ENCODE measurements at places on chromosomes 3 and 15.

GRCh38 chr15:55846116-55846707 lies 103.3 kb upstream of the PRTG start:
- peak; percentile 61 for DNase-seq

- no peak for DNase-seq
Measured at GRCh38 chr3:33430571-33430970, 9.6 kb downstream of the UBP1 start.

DNA sequence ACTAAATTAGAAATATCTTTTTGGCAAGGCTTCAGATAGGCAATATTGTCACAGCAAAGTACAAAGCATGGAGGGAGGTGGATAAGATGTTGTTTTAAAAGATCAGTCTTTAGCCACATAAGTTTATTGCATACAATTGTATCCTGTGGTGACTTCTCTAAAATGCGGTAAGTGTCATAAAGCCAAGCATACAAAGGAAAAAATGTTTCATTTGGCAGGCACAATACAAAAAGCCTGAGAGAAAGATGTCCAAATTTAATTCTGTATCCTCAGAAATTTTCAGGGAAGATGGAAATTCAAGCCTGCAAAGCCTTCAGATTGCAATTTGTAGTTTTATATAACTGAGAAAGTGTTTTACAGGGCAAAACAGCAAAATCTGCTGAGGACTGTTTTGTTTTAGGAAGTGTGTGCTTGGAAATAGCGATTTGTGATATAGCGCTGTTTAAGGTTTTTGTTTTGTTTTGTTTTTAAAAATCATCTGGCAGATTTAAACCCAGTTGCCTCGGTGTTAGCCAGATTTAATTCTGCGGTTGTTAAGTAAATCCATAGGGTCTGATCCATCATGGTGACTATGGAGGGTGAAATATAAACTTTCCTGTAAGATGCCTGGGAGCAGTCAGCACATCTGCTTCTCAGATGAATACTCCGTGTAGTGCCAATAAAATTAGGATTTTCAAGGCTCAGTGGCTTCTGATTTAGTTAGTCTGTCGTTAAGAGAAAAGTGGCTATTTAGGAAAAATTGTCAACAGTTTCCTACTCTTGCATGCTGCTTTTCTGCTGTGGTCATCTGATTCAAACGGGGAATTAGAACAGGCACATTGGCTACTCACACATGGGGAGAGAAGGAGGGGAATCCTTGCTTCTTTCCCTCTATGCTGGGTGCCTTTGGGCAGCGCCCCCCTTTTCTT lies 8.0 kb downstream of the KAT2B start:
- DNase-seq, result no peak

DNA sequence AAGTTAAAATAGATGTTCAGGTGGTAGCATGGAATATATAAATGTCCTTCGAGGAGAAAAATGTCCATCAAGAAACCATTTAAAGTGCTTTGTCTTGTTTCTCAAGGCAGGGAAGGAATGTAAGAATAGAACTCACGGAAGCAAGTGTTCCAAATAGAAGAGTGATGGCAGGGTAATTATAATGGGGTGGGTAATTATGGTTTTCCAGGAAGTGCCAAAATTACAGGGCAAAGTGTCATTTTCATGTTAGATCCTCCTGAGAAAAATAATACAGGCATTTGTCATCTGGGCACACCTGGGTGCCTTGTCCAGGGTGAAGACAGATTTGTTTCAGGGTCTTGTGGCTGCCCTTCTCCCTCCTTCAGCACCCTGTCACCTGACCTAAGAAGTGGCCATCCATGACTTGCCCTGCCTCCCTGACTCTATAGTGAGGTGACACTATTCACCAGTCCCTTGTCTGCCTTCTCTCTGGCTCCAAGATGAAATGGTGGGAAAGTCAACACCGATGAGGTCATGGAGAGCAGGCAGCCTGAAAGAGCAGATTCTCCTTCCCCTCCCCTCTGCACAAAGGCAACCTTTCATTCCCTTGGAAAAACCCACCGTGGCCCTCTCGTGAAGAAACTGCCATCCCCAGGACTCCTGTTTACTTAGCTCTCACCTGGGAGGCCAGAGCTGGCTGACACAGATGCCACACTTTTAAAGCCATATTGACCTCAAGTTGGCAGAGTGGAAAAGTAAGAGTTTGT lies 45.1 kb upstream of the AMOTL2 start:
- peak; percentile 73 for DNase-seq

DNA sequence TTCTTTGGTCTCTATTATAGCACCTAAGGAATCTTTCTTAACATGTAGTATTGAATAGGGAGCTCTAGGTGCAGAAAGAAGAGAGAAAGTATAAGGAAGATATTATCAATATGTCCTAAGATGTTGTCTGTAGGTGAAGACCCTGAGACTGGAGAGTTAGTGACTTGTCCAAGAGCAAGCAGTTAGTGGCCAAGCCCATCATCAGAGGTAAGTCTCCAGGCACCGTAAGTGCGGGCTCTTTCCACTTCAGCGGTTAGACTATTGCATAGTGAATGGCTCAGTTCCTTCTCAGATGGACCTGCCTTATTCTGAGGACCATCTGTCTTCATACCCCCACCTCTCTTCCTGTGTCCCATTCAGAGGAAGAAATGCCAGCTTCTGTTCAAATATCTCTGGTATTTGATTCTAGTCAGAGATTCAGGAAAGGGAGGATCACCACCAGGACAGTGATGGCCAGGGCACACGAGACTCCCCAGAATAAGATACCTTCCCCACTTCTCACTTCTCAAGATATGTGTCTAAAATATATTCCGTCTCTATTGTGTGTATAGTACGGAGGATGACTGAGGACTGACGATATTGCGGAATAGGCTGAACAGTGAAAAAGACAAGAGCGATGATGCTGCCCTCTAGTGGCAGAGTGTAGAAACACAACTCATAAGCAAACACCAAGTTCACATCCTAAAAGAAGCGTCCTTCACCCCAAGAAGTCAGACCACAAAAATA lies 19.1 kb upstream of the ADGRG7 start:
- DNase-seq, result peak; percentile 45

- DNase-seq, result no peak
Measured at GRCh38 chr15:56272454-56272853, 28.8 kb upstream of the RFX7 start.

DNA sequence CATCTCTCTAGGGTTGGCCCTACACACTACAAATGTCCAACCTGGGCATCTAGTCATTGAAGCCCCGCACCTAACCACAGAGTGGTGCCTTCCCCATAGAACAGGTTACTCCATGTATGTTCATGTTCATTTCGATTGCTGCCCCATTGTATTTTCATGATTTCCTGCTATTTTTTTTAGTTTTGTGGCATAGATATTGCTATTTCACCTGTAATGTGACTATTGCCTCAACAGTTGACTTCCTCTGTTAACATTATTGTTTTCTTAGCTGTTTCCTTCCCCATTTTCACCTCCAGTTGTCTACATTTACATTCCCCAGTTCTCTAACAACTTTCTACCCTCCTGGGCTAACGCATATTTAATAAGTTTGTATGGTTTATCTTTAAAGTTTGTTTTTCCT lies 137.7 kb upstream of the RBMS3 start:
- DNase-seq, result no peak

GRCh38 chr15:36737430-36737891 lies 158.0 kb downstream of the CDIN1 start:
- DNase-seq, result no peak

GRCh38 chr3:62373215-62373614 lies at the start of gene FEZF2:
FEZF2 (minus strand) TSS chr3:62373550; CDS start chr3:62372868, 682 bp downstream.
- no peak for DNase-seq
